ENCODE measurements at places on chromosomes 12 and 14.
A peak's percentile ranks its signal among the peaks of the same experiment; 100 is the strongest.

DNA sequence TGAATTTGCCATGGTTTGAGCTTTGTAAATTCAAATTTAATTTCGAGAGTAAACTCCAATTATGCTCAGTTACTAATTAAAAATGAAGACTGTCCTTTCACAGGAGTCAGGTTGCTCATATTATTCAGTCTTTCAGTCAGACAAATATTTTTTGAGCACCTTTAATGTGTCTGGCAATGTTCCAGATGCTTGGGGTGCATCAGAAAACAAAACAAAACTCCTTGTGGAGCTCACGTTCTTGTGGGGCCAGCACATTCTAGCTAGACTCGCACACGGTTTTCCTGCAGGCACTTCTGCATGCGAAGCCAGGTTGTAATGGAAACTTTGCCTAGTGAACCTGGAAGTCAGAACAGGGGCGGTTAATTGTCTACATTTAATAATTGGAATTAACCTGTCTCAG lies 64.0 kb upstream of the ATF1 start:
- no peak for DNase-seq

GRCh38 chr12:39824505-39825212 lies 205.1 kb upstream of the ABCD2 start:
- no peak for DNase-seq

GRCh38 chr14:77004711-77005460 lies 23.6 kb downstream of the IRF2BPL start:
- no peak for DNase-seq

DNA sequence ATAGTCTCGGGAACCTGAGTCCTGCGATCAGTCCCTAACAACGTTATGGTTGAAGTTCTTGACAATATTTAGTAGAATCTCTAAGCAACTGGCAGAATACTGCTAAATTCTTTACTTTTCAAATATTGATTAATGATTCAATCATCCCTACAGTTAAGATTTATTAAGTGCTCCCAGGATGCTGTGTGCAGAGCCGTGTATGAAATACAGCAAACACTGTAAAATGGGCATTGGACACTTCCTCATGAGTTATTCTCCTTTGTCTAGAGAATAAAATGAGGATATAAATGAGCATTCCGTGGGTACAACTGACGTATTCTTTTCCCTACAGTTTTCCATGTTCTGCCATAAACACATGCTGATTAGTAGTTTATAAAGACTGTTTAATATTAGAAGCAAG lies 372.4 kb downstream of the TMTC2 start:
- no peak for DNase-seq

DNA sequence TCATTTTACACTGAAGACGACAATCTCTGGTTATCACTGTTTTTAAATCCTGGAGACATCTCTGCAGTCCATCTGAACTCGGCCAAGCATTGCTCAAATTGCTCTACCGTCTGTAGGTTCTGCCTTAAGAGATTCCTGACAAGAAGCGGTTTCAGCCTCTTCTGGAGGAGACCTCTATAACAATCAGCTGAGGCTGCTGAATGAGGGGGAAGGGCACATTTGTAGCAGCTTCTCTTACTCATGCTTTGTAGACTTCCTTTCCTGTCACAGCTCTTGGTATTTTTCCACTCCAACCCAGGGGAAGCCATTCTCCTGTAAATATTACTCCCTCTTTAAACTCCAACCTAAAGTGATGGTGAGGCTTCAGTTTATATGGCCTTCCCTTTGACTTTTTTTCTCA lies 3.0 kb downstream of the ARG2 start:
- no peak for DNase-seq

GRCh38 chr14:23929822-23930294 lies 23.7 kb upstream of the DHRS4 start:
- DNase-seq: peak; percentile 82

DNA sequence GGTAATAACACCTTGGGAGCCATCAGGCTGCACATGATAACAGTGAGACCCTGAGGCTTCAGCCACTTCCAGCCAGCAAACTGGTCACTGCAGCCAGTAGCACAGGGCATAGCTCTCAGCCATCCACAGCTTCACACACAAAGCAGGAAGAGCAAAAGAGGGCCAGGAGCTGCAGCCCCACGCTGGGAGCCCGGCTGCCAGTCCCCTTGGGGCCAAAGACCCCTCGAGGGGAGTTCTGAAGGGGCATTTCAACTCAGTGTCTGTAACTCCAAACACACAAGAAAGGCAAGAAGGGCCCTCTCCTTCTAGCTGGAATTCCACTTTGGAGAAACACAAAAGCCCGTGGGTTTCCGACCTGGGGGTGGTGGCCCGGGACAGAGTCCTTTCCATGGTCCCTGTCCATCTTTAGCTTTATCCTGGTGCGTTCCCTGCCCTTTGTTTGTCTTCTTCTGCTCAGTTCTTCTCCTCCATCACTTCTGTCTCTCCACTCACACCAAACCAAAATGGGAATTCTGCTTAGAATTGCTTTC lies 151.8 kb upstream of the FKBP4 start:
- DNase-seq: no peak

DNA sequence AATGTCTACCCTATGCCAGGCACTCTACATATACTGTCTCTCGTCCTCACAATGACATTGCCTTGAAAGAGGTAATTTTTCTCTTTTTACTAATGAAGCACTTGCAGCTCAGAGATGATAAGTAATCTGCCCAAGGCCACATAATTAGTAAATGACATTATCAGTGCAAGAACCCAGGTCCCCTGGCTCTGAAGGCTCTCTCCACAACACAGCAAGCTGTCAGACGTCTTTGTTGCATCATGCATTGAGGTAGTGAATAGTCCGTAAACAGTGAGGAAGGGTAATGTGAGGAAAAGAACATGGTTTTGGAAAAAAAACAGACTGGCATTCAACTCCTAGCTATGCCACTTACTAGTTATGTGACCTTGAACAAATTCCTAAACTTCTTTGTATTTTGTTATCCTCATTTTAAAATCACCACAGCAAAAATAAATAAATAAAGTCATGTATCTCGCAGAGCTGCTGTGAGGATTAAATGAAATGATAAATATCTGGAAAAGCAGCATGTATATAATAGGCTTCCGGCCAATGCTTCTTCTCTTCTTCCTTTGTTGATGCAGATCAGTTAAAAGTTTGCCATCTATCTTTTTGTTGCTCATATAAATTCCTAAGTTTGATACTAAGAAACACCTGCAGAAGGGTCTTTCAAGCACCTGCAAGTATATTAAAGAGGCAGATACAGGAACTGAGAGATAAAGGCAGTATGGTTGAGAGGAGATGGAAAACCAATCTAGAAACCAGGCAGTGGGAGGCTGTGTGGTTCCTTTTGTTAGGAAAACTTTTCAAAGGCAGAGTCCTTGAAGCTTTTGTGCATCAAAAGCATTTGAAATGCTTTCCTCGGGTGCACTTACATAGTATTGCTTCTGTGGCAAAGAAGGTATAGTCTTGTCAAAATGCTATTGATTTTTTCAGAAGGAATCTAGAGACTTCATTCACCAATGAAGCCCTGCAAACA lies 82.8 kb downstream of the BTG1 start:
- no peak for DNase-seq

DNA sequence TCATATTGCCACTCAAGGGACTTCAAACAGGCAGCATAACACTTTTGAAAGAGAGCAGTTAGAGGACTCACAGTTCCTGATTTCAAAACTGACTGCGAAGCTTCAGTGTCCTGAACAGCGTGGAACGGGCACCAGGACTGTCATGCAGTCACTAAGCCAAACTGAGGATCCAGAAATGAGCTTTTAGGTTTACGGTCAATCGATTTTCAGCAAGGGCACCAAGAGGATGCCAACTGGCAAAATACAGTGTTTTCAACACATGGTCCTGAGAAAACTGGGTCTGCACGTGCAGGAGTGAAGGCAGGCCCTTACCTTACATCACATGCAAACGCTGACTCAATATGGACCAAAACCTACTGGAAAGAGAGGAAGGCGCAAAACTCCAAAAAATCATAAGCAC lies 15.6 kb downstream of the BRF1 start:
- DNase-seq: no peak

DNA sequence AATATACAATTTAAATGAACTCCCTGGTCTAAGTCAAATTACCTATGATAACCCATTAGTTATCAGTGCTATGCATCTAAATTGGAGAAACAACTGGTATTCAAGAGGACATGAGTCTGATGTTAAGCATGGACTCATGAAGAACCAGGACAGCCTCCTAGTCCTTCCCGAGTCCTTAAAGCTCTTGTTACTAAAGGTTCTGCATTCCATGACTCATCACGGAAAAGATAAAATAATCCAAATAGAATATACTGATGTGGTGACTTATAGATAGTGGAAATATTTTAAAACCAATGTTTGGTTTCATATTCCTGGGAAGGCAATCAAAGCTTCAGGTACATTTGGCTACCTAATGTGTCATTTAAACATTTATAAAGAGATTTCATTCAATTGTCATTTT lies 117.2 kb upstream of the PMCH start:
- no peak for DNase-seq

DNA sequence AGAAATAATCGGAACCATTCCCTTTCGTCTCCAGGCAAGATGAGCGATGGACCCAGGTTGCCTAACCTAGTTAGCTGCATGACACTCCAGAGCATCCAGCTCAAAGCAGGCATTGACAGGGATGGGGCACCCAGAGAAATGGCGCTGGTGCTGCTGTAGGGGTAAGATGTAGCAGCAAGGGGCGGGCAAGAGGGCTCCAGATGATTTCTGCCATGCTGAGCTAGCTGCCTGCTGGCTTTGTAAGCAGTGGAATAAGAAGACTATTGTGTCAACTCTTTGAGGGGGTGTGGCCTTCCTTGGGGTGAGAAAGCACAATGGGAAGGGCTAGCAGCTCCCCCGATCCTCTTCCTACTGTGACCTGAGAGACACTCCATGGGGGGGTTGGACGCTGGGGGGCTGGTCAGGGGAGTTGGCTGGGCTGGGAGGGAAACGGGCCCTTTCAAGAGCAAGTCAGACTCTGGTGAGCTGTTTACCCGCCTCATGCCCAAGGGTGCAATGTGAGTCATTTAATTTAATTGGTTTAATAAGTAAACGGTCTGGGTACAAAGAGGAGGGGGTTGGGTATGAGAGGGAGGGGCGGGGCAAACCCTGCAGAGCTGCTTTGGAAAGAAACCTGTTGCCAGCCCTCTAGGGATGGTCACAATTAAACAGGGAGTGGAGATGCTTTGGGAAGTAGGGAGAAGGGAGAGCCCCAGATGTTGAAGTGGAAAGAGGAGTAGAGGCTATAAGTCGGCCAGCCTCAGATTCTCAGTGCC lies 50.5 kb downstream of the B4GALNT3 start:
- no peak for DNase-seq

DNA sequence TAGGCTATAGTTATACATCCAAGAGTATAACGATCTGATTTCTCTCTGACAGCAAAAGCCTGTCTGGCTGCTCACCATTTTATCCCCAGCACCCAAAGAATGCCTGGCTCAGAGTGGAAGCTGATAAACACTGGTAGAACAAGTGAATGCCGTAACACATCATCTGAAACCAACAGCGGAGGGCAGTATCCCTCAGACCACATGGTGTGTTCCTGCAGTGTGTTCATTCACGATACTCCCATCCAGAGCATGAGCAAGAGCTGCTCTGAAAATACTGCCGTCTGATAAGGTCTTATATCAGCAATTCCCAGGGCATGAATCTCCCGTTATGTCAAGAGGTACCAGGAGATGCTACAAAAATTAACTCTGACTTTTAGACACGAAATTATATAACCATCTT lies 95.9 kb downstream of the TTC7B start:
- no peak for DNase-seq

- DNase-seq: no peak
Measured at GRCh38 chr12:83046019-83046418, 359.3 kb downstream of the TMTC2 start.

- DNase-seq: no peak
Measured at GRCh38 chr12:123131291-123131832, 19.5 kb downstream of the PITPNM2 start.

DNA sequence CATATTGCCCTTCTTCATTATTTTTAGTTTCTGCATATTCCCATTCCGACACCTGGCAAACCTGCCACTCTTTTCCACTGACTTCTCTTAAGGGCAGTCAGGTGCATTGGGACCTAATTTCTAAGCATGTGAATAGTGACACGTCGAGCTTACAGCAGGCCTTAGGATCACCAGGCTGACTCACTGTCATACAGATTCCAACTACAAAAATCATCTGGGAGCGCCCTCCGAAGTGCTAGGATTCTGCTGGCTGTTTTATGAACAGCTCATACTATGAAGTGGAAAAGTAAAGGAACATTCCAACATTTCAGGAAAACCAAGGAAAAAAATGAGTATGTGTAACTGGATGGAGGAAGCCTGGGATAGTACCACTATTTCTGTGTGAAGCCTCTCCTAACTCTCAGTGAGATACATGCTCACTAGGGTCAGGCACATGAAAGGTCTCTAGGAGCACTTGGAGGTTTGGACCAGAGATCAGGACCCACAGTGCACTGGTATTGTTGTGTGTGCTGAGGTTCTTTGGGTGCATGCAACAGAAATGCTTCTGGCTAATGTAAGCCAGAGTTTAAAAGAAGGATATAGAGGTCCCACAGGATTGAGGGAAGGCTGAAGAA lies 257.4 kb downstream of the ZFP36L1 start:
- no peak for DNase-seq

GRCh38 chr12:114894076-114894475 lies 210.1 kb upstream of the TBX3 start:
- DNase-seq: no peak

- no peak for DNase-seq
Measured at GRCh38 chr14:98077176-98077575, 1194.8 kb downstream of the BCL11B start.

DNA sequence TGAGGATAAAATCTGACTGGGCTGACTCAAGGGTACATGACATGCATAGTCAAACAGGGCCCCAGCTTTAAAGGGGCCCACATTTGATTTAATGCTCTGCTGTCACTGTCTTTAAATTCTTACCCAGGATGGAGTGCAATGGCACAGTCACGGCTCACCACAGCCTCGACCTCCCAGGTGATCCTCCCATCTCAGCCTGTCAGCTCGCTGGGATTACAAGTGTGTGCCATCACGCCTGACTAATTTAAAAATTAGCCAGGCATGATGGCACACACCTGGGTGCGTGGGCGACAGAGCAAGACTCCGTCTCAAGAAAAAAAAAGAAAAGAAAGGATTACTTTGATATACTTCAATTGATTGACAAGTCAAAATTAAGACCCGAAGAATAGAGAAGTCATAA lies 9.2 kb upstream of the PLBD1 start:
- no peak for DNase-seq

- DNase-seq: no peak
Measured at GRCh38 chr12:106758349-106759110, 16.0 kb upstream of the RIC8B start.

Data from type B pancreatic cell (in vitro differentiated cells).